ENCODE measurements at places on chromosomes 4 and X.

GRCh38 chr4:131339137-131339536 lies 1810.0 kb upstream of the PCDH10 start:
- no peak for DNase-seq

DNA sequence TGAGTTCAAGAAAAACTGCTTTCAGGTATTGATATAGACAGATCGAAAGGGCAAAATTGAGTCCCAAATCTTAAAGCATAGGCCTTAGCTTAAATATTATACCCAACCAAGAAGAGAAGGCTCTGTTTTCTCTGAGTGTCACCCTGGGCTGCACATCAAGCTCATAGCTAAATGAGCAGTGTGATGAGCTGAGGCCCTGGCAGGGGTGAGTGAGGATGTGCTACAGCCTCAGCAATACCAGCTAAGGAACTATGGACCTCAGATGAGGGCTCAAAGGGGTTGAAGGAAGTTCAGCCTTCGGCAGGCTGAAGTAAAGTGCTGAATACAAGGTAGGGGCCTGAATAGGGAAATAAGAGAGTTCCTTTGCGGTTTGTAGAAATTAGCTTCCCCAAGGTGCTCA lies 79.3 kb downstream of the FAM114A1 start:
- DNase-seq = no peak

- DNase-seq = no peak
These were observed 142.9 kb downstream of the TMEM164 start for GRCh38 chrX:110145854-110146253.

- DNase-seq = no peak
These were observed 260.6 kb downstream of the EVC2 start for GRCh38 chr4:5447755-5448154.

DNA sequence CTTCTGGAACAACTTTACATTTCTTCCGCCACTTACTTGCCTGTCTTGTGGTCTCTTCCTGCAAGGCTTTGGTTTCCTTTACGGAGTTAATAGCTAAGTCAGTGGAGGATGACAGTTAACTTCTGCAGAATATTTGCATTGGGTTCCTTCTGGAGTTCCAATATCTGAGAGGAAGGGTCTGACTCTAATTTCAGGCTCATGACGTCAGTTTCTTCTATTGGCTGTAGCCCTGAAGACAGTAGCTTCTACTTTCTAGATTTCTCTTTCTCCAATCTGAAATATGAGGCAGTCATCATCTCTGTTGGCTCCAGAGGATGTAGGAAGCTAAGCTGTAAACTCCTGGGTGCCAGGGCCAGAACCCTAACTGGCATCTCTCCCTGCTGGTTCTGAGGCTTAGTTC lies 76.7 kb downstream of the FRMPD3 start:
- DNase-seq = no peak

DNA sequence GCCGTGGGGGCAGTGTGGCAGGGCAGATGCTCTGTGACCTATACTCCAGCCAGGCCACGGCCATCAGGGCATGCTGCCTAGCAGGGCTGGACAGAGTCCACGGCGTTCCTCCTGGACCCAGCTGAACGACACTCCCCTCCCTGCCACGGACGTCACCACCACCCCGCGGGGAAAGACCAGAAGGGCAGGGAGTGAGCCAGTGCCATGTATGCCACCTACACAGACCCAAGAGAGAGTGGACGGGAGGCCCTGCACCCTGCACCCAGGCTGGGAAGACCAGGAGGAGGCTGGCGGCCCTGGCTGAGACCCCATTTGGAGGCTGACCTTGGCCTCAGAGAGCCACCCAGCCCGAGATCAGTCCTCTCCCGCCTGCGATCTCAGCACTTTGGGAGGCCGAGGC lies 101.9 kb downstream of the FAM53A start:
- DNase-seq = no peak

- no peak for DNase-seq
These were observed 67.9 kb upstream of the STX18 start for GRCh38 chr4:4609622-4610334.

GRCh38 chrX:70336767-70337166 lies 46.9 kb downstream of the KIF4A start:
- DNase-seq = no peak

GRCh38 chr4:8471211-8471875 lies 30.8 kb downstream of the TRMT44 start:
- DNase-seq = no peak

DNA sequence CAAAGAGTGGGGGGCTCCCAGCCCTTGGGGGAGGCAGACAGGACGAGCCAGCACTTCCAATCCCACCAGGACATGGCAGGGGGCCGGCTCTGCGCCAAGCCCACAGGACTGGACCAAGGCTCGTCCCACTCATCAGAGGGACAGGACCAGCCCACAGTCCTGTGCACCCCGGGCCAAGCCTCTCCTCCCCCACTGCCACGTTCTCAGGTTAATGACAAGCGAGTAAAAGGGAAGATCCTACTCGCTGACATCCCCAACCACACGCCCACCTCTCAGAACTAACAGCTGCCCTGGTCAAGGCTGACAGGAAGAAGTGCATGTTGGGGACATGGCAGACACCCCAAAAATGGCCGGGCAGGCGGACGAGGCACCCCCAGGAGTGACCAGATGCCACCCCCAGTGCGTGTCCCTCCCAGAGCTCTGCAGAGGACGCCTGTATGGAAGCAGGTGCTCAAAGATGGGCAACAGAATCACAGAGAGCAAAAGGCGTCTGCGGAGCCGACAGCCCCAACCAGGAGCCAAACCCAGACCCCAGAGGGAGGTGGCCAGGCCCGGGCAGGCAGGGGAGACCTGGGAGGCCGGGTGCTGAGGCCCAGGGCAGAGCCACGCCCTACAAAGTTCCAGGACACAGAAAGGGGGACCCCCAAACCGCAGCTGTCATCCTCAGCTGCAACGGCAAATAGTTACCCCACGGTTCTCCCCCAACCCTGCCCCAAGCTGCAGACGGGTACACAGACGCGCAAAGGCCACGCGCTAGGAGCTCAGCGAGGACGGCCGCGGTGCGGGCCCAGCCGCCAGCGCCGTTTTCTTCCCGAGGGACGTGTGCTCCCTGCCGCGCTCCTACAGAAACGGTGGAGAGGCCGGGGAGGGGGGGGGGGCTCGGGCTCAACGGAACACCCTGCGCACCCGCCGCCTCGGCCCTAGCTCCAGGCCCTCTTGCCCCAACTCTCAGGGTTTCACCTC lies 1.7 kb downstream of the CTBP1 start:
- no peak for DNase-seq

DNA sequence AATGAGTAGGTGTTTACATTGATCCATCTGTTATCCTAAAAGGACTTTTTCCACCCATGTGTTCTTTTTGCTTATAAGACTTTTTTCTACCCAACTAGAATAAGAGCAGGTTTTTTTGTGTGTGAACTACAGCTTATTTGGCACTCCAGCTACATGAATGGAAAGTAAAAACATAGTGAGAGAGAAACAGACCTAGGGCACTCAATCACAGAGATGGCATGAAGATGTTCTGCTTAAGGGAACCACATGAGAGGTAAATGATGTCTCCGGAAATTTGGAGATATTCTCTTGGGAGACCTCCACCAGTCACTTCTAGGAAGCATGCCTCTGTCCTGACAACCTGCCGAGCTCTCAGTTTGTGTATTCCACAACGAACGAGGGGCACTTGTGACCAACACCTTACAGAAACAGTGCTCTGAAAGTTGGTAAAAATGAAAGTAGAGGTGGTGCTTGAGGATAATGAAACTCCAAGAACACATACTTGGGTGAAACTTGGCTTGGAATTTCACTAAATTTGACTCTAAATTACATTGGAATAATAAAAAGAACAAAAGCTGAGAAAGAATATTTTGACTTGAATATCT lies 788.4 kb upstream of the GALNTL6 start:
- no peak for DNase-seq

DNA sequence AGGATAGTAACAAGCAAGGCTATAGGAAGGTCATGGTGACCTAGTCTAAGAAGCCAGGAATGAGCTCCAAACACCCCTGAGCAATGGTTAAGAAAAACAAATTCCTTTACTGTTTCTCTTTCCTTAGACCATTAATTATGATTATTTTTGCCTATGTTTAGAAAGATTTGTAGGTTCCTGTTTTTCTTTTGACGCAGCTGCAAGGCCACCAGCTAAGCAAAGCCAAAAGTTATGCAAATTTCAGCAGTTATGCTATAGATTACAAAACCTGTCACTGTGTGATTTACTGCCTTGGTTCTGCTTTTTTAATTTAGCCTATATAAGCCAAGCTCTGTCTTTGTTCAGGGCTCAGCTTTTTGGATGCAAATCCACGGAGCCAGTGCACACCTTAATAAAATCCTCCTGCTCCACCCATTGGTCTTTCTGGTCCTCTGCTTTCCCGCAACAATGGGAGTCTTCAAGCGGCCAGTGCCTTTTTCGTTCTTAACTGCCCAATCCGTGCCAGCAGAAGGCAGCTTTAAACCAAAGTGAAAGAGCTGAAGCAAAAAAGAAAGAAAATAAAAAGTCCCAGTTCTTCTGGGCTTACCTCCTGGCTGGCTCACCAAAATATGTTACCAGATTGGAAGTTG lies 1.4 kb upstream of the CEP135 start:
- no peak for DNase-seq

- DNase-seq = no peak
These were observed 1393.9 kb downstream of the ARAP2 start for GRCh38 chr4:34850421-34850820.

GRCh38 chr4:119471259-119471658 lies 149.3 kb upstream of the FABP2 start:
- DNase-seq = no peak

GRCh38 chr4:188299161-188299560 lies 159.9 kb downstream of the TRIML1 start:
- DNase-seq = no peak

- no peak for DNase-seq
These were observed 37.3 kb upstream of the TRIM2 start for GRCh38 chr4:153166716-153167501.

DNA sequence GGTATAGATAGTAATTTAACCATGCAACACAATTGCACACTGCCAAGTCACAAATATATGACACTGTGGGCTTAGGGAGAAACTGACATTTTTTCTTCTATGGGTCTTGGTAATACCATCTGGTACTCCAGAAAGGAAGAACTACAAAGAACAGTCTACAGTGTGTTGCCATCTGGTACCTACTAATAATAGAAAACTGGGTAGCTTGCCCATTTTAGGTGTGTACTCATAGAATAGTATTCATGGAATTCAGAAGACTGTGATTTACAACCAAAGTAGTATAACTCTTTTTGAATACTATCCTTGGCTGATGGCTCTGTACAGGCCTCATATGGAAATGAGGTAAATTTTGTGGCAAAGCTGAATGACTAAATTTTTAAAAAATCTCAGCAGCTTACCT lies 132.6 kb upstream of the RPS6KA6 start:
- no peak for DNase-seq

DNA sequence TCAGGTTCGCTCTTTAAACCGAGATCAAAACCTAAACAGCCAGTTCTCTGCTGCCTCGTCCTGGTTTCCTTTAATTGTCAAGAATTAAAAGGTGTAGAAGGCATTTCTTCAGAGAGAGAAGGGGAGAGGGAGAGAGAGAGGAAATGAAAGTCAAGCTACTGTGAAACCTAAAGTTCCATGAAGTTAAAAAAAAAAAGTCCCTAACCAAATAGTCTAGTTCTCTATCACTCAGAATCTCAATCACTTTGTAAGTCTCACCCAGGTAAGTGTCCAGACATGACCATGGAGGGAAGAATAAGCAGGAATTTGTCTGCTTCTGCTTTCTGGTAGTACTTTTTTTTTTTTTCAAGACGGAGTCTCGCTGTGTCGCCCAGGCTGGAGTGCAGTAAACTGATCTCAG lies 18.8 kb upstream of the SMIM14 start:
- DNase-seq = no peak

DNA sequence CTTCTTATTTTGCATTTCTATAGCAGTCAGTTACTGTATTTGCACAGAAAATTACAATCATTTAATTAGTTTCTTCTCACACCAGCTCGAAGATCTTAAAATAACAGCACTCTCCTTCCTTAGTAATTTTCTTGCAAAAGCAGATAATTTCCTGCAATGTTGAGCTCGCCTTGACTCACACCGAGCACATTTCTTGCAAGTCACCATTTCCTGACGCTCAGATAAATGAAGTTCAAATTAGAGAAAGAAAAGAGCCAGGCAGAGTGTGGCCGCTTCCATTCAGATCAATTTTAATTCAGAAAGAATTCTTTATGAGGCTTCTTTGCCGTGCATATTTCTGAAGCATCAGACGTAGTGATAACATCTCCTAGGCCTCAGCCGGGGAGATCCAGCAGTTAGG lies 10.1 kb downstream of the SORCS2 start:
- no peak for DNase-seq

DNA sequence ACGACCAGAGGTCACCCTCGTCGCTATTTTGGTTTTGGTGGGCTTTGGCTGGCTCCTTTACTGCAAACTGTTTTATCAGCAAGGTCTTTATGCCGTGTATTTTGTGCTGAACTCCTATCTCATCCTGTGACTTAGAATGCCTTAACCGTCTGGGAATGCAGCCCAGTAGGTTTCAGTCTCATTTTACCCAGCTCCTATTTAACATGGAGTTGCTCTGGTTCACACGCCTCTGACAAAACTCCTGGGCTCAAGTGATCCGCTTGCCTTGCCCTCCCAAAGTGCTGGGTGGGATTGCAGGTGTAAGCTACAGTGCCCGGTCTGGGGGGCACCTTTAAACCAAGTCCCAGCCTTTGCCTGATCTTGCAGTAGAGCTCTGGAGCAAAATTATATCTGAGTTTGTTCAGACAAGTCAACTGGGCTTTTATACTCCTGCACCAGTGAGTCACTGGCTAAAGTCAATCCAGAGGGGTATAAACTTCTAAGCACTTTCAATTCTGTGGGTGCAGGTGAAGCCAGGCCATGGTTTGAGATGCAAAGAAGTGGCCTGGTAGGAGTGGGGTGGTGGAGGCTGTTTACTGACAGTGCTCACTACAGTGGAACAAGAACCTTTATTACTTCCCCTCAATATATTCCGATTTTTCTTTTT lies 50.2 kb downstream of the MGST2 start:
- no peak for DNase-seq

DNA sequence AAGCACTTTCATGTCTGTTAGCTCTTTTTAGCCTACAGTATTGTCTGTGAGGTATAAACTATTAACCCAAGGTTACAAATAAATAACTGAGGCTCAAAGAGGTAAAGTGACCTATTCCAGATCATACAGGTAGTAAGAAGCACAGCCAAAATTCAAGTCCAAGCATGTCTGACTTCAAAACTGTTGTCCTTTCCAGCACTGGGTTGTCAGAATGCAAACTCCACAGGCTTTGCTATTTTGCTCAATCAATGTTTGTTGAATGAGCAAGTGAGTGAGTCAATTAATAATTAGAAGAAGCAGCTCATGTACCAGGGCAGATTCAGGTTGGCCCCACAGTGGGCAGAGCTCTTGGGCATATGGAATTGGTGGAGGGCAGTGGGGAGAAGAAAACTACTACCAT lies 134.1 kb upstream of the ARHGEF9 start:
- no peak for DNase-seq

DNA sequence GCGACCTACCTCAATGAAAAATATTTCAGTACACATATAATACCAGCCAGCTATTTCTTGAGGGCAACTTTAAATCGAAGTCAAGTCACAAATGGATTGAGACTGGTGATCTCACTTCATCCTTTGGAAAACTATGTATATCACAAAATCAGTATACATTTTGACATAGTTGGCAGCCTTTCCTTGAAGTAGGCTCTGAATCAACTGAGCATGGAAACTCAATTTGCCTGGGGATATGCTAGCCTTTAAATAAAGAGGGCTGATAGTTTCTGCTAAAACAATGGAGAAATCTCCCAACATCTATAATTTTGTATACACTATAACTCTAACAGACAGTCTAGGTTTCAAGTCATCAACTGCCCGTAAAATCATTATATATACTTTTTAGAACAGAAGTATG lies 282.8 kb upstream of the TENM3 start:
- DNase-seq = no peak

- DNase-seq = no peak
These were observed 266.1 kb downstream of the GRIA3 start for GRCh38 chrX:123450222-123450621.

GRCh38 chrX:124300405-124300804 lies 32.1 kb upstream of the TEX13D start:
- no peak for DNase-seq

Data from T-helper 17 cell (primary cell).